Cerebellum (tissue), 4 donors: ENCODE measurements at places on chromosomes 12 and 14. TPM values are rescaled to one million over a fixed set of nuclear protein-coding genes. Genes with fewer than 3 reads are reported as not detected.

The KLC1 gene
- 338 TPM for total RNA-seq

The OAS1 gene
- 2.6 TPM for total RNA-seq

The NDUFA12 gene
- total RNA-seq = 65.3 TPM

The RTL1 gene
- under 0.01 TPM for total RNA-seq

The C12orf50 gene
- 0.36 TPM for total RNA-seq

The BCL11B gene
- total RNA-seq = 5.1 TPM

The TSHR gene
- 1.5 TPM for total RNA-seq

The DAO gene
- total RNA-seq = not detected

The TAMALIN gene
- total RNA-seq = 5.4 TPM

The CDH24 gene
- total RNA-seq = 17.5 TPM

The DHH gene
- 0.54 TPM for total RNA-seq

The SLCO1B1 gene
- total RNA-seq = not detected

The ABCD2 gene
- total RNA-seq = 3.5 TPM

The PTCSC3 gene
- total RNA-seq = not detected

The AEBP2 gene
- 39.3 TPM for total RNA-seq

The C14orf132 gene
- total RNA-seq = 91.6 TPM

The CIROP gene
- not detected for total RNA-seq

The FOXG1 gene
- total RNA-seq = 0.09 TPM

The DACT1 gene
- 47.7 TPM for total RNA-seq

The CLEC1A gene
- 0.54 TPM for total RNA-seq

The KLRC1 gene
- not detected for total RNA-seq
